ENCODE measurements at places on chromosomes 11 and 22.
A peak's percentile ranks its signal among the peaks of the same experiment; 100 is the strongest.

DNA sequence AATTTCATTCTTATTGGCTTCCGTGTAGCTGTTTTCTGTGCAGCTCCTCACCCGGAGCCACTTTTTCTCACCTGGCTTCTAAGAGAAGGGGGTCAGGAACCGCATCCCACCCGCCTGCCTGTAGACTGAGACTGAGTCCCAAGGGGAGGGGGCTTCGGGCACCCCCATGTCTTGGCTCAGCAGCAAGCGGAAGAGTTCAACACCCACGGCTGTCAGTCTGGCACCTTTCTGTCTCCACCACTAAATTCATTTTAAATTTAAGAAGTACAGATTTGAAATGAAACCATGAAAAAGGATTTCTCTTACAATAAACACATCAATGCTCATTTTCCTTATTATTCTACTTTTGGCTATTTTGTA, 66.7 kb downstream of the EFCAB6 start:
- no peak for DNase-seq

GRCh38 chr11:2781408-2782274, 81.8 kb upstream of the KCNQ1OT1 start:
- no peak for DNase-seq

- no peak for DNase-seq
Observed at GRCh38 chr11:16881074-16881709, 133.0 kb downstream of the PLEKHA7 start.

GRCh38 chr11:96211436-96211835, 131.6 kb downstream of the MAML2 start:
- DNase-seq = no peak

DNA sequence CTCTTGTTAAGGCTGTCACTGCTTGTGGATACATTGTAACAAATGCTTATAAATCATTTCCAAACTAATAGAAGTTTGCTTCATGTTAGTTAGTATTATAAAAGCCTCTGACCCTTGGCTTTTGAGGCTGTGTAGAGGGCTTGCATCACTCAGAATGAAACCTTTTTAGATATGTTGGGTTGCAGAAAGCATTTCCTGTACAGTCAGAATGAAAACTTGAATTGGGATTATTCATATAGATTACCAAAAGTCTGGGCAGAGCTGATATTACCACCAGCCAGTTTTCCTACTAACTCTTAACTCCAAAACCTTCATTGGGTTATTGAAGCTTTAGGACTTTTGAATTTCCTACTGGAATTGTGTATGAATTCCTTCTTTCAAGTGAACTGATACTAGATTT, 12.0 kb downstream of the KMT2A start:
- no peak for DNase-seq

DNA sequence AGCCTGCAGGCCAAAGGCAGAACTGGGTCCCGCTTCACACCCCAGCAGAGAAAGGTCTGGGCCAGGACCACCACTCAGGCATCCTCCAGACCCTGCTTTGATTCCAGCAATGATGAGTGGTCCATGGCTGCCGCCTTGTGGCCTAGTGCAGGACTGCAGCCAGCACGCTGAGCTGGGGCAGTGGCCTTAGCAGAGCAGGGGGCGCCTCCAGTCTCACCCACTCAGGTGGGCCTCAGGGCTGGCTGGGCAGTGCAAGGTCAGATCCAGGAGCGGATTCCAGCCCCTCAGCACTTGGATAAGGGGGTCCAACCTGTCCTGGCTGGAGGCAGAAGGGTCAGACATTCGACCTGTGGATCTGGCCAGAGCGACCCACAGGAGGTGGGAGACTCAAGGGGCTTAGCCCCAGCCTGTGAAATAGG, 9.6 kb upstream of the PDE2A start:
- peak; percentile 57 for DNase-seq

GRCh38 chr11:12890476-12890875, 118.6 kb upstream of the RASSF10 start:
- no peak for DNase-seq

GRCh38 chr22:27226666-27227065, 569.3 kb downstream of the MIAT start:
- DNase-seq = no peak

DNA sequence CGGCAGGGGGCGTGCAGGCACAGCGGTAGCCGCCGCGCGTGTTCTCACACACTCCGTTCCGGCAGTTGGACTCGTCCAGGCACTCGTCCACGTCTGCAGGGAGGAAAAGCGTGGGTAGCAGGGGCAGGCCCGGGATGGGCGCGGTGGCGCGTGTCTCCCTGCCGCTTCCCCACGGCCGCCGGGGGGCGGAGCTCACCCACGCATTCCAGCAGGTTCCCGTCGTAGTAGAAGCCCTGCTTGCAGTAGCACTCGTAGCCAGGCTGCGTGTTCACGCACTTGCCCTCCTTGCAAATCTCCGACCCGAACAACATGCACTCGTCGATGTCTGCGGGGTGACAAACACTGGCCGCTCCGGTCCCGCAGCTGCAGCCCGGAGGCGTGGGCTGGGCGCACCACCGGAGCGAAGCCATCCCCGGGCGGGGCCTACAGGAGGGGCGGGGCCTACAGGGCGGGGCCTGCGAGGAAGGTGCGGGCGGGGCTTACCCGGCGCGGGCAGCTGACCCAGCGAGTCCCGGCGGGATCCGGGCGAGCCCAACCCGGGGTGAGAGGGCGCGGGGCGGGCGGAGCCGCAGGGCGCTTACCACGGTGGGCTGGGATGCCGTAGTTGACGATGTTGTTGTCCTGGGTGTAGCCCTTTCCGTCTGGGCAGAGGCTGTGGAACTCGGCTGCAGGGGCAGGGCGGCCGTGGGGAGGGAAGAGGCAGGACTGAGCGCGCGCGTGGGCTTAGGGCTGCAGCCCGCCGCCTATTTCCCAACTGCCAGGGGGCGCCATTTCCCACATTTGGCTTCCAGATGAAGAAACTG, 15.6 kb downstream of the SCYL1 start:
- peak; percentile 89 for DNase-seq

GRCh38 chr11:114243461-114244372, 52.5 kb upstream of the NNMT start:
- DNase-seq = no peak

GRCh38 chr22:26722159-26722558, 64.8 kb downstream of the MIAT start:
- DNase-seq = no peak

DNA sequence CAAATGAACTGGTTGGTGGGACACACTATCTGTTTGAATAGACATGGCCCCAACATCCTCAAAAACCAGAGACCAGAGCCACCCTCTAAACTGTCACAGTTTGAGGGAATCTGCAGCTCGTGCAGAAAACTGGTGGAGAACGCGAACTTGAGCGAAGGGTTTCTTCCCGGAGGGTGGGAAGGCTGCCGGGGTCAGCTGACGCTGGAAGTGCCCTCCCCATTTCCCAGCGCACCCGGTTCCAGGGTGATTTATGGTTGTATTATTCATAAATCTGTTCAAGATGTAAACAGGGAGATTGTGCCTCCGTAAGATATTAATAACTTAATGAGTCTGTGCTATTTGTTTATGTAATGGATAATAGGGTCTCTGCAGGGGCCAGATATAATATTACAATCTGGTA, 1396.7 kb downstream of the BRD1 start:
- no peak for DNase-seq

All from CD4-positive, alpha-beta T cell treated with Interleukin-15 for 4 hours (primary cell).